ENCODE measurements at places on chromosomes 7 and 10.

GRCh38 chr7:93551063-93551895 is 23.2 kb downstream of the CALCR start:
- DNase-seq = peak; percentile 28

DNA sequence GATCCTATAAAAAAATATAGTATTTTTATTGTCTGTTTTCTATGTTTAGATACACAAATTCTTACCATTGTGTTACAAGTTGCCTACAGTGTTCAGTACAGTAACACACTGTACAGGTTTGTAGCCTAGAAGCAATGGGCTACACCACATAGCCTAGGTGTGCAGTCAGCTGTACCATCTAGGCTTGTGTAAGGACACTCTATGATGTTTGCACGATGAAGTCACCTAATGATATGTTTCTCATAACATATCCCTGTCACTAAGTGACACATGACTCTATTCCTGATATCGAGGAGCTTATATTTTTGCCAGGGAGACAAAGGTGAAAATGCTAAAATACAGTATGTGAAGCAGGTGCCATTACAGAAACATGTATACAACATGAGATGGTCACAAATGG is 18.6 kb downstream of the ZNF25 start:
- no peak for DNase-seq

DNA sequence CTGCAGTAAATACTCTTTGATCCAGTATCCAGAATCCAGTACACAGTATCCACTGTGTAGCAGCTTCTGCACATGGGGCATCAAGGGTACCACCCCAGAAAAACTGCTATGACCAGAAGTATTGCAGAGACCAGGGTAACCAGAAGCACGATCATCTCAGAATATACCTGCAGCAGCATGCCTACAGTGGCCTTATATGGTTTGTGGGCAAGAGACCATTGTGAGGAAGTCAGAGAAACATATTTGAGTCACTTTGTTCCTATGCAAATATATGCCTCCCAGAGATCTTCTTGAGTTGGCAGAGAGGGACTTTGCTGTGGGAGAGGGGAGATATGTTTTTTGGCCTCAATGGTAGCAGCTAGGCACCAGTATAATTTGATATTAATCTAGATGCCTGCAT is 206.4 kb upstream of the LRRTM3 start:
- no peak for DNase-seq

DNA sequence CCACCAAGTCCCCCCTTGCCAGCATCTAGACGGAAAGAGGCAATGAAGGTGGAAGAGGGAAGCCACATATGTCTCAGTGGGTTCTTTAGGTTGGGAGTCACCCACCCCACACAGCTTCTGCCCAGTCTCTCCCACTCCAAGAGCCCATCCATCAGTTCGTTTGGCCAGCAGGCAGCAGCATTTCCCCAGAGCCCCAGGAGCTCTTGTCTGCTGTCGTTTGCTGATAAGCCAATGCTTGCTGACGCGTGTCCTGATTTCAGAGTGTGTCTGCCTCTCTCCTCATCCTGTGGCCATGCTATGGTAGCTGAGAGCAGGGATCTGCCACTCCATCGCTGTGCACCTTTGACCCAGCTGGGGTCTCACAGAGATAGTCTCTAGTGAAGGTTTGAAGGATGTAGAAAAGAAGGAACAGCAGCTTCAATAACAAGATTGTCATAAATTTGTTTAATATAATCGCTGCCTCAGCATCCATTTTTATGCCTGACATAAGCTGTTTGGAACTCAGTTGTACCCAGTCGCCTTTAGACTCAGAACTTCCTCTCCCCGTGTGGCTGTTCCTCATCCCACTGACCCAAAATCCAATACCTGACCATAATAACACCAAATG is 39.4 kb upstream of the GDF10 start:
- no peak for DNase-seq

GRCh38 chr7:29138588-29138987 is 7.7 kb downstream of the CPVL start:
- DNase-seq = no peak

- no peak for DNase-seq
These were observed 31.4 kb downstream of the ZNF438 start for GRCh38 chr10:31000071-31000782.

GRCh38 chr7:138493535-138493934 is 33.5 kb downstream of the TRIM24 start:
- no peak for DNase-seq

DNA sequence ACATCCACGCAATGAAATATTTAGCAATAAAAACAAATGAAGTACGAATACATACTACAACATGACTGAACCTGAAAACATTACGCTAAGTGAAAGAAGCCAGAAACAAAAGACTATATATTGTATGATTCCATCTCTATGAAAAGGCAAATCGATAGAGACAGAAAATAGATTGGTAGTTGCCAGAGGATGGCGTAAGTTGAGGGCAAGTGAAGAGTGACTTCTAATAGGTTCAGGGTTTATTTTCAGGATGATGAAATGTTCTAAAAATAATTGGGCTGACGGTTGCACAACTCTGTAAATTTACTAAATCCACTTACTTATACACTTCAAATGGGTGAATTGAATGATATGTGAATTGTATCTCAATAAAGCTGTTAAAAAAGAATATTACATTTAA is 39.5 kb upstream of the TECTB start:
- DNase-seq = no peak

DNA sequence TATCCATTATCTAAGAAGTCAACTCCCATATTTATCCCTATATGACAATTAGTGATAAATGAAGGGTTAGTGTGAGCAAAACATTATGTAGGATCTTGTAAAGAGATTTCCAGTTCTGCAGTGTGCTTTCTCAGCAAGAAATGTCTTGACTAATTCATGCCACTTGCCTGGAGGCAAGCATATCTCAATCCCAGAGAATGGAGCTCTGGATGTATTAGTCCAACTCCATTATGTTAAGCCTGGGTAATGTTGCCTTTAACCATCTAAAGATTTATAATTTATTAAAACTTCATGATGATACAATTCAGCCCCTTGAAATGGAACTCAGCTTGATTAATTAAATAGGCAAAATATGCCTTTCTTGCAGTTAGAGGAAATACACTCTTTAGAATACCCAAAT is 1079.9 kb upstream of the LRRTM3 start:
- DNase-seq = no peak

- no peak for DNase-seq
These were observed 34.0 kb upstream of the SH2D4B start for GRCh38 chr10:80503584-80504157.

GRCh38 chr7:35699796-35700305 is 4.9 kb upstream of the HERPUD2 start:
- DNase-seq = no peak

DNA sequence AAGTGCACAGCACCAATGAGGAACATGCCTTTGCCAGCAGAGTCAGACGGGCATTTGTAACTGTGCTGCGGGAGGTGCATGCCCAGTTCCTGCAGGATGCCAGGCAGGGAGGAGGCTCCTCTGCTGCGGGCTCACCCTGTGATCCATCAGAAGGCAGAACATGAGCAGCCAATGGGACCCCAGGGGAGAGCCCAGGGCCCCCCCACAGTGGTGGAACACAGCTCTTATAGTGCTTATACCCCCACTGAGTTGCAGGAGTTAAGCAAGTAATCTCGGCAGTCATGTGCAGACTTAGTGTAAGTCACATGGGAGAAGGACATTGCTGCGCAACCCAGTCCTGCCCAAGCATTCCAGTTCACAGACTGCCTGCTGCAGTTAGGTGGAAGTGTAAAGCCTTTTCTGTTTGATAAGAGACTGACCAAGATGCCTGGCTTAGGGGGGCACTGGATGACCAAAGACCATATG is 120.3 kb upstream of the TMEM106B start:
- DNase-seq = no peak

Data from HEK293T (cell line).